HCEC 1CT (cell line): ENCODE measurements at places on chromosomes 13 and 19.
A peak's percentile ranks its signal among the peaks of the same experiment; 100 is the strongest.

DNA sequence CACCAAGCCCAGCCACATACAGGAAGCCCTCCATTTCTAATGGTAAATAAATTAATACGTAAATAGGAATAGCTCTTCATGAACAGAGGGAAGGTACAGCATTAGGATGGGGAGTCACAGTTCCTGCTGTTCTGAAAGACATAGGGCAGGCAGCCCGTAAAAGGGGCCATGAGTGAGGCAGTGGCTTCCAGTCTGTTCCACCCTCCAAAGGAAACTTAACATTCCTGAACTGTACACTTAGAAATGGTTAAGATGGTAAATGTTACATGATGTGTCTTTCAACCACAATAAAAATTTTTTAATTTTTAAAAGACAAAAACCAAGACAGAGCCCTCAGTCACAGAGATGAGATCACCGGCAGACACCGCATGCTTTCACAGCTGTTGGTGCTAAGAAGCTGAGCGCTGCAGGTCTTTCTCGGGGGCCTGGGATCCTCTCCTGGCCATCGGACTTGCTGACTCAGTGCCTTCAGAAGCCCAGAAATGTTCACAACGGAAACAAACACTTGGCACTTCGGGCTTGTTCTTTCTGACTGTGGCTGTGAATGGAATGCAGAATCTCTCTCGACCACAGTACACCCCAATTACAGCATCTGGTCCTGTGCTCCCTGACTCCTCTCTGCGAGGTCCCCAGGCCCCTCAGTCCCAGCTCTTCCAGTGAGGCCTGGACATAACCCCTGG is 36.4 kb downstream of the EPS15L1 start:
- DNase-seq, result peak; percentile 98

GRCh38 chr19:53537121-53537520 is 824 bp upstream of the ZNF331 start:
- DNase-seq, result no peak

DNA sequence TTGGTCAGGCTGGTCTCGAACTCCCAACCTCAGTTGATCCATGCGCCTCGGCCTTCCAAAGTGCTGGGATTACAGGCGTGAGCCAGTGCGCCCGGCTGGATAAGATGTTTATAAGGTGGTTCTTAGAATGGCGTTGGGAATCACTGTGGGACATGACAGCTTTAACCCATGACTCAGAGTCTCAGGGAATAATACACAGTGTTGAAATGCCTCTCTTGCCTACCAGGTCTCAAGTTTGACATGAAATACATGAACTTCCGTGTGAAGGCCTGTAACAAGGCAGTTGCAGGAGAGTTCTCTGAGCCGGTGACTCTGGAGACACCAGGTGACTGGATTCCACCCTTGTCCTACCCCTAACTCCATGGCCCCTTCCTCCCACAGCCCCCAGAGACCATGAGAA is 12.6 kb downstream of the FSD1 start:
- no peak for DNase-seq

DNA sequence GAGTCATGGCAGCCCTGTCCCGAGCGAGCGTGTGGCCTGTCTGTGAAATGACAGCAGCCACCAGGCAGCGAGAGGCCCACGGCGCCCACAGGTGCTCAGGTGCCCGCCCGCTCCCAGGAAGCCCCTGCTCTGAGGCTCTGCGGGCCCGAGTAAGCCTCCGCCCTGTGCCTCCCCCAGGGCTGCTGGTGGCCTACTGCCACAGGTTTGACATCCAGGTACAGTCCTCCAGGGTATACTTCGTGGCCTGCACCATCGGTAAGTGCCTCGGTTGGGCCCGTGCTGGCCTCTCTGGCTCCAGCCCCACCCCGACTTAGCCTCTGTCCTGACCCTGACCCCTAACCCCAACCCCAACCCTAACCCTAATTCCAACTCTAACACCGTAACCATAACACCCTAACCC is 15.0 kb upstream of the TMPRSS9 start:
- DNase-seq, result no peak

DNA sequence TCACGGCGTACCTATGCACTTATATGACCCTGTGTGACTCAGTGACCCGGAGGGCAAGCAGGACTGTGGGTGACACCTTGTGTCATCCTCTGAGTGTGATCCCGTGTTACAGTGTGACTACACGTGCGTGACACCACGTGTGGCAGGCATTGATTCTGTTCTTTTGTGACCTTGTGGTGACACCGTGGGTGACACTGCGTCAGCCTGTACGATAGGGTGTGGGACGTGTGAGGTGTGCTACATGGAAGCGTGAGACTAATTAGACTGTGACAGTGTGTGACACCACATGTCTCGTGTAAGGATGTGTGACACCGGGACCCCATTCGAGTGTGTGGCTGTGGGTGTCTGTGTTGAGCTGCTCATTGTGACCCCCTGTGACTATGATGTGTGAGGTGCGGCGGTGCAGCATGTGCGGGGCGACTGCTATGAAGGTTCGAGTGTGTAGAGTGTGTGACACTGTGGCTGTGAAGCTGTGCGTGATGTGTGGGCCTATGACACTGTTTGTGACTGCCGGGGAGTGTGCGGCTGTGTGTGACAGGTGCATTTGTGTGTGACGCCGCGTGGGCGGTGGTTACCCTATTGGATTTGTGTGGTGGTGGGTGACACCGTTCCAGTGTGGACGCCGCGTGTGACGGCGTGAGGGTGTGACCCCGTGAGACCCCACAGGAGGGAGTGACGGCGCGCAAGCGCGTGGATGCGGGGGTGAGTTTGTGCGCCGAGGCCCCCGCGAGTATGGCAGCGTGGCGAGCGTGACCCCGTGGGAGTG is 399 bp upstream of the SPTBN4 start:
- DNase-seq, result no peak

GRCh38 chr19:46944918-46945628 is 74.6 kb upstream of the NPAS1 start:
- peak; percentile 33 for DNase-seq

GRCh38 chr13:95957331-95957730 is 95.9 kb downstream of the UGGT2 start:
- DNase-seq, result no peak

DNA sequence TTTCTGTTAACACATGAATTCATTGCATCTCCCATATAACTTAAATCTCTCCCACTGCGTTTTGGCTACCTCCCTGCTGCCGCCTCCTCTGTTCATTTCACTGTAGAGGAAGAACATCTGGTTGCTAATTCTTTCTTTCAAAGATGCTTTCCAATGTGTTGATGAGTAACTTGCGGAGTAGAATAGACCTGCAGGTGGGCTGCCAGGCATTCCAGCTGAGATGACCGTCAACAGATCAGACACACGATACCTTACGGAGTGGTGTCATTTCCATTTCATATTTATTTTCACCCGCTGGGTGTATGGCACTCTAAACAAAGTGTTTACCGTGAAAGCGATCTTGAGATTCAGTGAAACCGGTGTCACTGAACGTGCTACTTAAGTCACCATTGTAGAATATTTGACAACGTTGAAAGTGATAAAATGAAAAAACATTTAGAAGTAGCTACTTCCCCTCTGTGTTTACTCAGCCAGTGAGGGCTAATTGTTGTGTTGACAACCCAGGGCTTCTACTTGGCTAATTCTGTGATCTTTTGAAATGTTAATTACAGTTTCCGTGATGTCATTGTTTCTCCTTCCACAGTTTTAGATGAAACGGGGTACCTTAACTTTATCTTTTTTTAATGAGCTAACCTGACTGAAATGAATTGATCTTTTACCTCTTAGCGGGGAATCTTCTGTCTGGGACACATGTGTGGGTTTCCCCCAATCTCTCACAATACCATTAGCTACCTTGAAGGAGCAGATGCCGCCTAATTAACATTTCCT is 228.5 kb upstream of the ARGLU1 start:
- no peak for DNase-seq

DNA sequence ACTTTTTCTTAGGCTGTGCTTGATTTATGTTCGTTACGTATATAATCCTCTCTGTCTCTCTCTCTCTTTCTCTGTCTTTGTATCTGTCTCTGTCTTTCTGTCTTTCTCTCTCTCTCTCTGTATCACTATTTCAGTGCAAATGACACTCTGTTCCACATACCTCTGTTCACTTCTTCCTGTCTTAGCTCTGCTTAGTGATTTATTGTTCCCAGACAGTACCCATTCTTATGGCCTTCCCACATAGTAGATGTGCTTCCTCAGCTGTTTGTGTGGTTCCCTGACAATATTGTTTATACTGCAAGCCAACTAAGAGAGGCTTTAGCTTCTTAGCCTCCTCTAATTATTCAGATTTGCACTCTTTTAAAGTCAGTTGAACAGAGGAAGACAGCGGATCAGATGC is 1244.2 kb downstream of the DIAPH3 start:
- DNase-seq, result no peak

- DNase-seq, result peak; percentile 1
Observed at GRCh38 chr13:92187378-92187989, 789.1 kb downstream of the GPC5 start.

GRCh38 chr19:23436944-23437343 is 41.7 kb upstream of the ZNF91 start:
- no peak for DNase-seq

DNA sequence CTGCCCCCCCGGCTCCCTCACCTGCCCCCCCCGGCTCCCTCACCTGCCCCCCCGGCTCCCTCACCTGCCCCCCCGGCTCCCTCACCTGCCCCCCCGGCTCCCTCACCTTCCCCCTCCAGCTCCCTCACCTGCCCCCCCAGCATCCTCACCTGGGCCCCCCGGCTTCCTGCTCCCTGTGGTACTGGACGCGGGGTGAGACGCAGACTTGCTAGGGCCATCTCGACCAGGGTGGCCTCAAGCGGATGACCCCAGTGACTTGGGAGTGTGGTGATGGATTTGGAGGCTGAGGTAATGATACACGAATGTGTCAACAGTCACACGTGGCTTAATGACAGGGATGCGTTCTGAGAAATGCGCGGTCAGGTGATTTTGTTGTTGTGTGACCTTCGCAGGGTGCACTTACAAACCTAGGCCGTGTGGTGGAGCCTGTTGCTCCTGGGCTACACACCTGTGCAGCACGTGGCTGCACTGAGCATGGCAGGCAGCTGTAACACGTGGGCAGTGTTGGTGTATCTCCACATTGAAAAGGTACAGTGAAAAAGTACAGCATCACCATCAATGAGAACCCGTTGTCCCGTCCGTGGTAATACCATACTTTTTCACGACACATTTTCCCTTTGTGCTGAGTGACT is 197.8 kb downstream of the TEX29 start:
- DNase-seq, result no peak

DNA sequence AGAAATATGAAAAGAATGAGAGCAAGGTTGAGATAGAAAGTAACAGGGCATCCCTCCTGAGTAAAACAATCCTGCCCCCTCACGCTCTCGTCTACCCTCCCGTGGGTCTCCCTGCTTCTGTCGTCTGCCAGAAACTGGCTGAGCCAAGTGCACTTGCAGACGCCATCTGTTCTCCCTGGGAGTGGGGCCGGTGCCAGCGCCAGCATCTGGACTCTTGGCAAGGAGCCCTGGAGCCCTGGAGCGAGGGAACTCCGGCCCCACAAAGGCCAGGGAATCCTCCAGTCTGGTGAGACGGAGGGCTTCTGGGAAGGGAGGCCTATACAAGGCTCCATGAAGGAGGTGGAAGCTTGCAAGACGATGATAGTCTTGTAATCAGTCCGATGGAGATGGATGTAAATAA is 2.3 kb upstream of the TMEM91 start:
- peak; percentile 85 for DNase-seq

- DNase-seq, result peak; percentile 3
Observed at GRCh38 chr19:51094696-51095279, 12.1 kb upstream of the KLK14 start.

GRCh38 chr13:77299587-77299986 is 27.3 kb downstream of the MYCBP2 start:
- no peak for DNase-seq

DNA sequence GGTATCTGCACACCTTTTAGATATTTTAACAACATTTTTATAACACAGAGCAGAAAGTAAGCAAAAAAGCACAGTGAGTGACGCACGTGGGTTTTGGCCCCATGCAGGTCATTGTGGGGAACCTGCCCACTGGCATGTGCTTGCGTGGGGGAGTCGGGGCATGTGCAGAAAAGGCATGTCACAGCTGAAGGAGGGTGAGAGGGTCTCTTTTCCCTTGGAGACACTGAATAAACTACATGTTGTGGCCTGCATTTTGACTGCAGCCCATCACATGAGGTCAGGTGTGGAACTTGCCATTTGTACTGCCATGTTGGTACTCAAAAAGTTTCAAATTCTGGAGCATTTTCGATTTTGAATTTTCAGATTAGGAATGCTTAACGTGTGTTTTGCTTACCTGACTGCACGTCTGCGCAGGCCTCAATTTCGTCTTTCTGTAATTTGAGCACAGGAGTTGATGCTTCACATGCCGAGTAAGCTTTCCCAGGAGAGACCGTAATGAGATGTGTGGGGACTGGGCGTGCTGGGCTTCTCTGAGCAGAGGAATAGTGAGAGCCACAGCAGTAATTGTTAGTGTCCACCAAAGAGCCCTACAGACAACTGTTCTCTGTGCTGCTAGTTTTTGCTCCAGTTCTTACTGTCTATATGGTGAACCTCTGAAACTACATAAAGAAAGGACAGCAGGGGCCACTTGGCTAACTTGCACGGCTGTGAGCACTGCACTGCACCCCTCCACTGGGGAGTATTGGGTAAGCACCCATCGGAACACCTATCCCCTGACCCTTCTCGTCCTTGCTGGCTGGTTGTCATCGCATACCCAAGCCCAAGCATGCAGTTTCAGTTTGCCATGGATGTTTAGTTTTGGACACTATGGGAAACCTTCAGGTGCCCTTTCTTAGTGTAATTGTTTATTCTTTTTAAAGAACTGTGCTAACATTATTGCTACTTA is 72.9 kb upstream of the GPR183 start:
- DNase-seq, result no peak

GRCh38 chr13:32610538-32610937 is 24.3 kb downstream of the PDS5B start:
- no peak for DNase-seq

- DNase-seq, result peak; percentile 74
Observed at GRCh38 chr13:51729866-51730553, 74.0 kb downstream of the DHRS12 start.

GRCh38 chr13:23497191-23497590 is 63.7 kb upstream of the SACS start:
- no peak for DNase-seq

GRCh38 chr13:88979465-88980175 is 1308.4 kb downstream of the SLITRK5 start:
- DNase-seq, result peak; percentile 42
